ENCODE measurements at places on chromosomes 16 and 17.
A peak's percentile ranks its signal among the peaks of the same experiment; 100 is the strongest.

- DNase-seq: no peak
Observed at GRCh38 chr17:16661217-16661616, 7.6 kb upstream of the ZNF624 start.

- DNase-seq: no peak
Observed at GRCh38 chr16:64339052-64339770, 782.7 kb downstream of the CDH11 start.

DNA sequence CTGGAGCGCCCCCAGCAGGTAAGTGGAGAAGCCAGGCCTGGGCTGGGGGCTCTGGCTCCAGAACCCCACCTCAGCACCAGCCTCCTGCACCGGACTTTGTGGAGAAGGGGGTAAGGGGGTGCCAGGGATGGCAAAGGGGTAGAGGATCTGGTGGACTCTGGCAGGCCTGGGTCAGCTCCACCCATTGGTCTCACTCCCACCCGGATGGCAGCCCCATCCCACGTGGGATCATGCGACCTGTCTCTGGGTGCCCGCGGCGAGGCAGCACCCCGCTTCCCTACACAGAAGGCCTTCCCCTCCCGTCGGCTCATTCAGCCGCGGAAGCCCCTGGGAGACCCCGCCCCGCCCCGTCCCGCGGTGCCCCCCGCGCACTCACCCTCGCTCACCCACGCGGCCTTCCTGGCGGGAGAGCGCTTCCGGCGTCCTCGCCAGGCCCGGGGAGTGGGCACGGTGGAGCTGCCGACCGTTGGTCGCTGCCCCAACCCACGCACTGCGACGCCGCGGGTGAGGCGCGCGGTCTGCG, 498 bp upstream of the PLEKHG4 start:
- DNase-seq: no peak

- DNase-seq: peak; percentile 26
Observed at GRCh38 chr16:66961065-66961744, at the start of gene CES3. Gene CES3 (plus strand): TSS chr16:66961266. CDS start chr16:66961308, 42 bp downstream.

GRCh38 chr16:945271-946047, 25.3 kb downstream of the LMF1 start:
- no peak for DNase-seq

- no peak for DNase-seq
Observed at GRCh38 chr17:39212195-39212810, 12.2 kb downstream of the RPL19 start.

All from NCI-H345 (cell line).